ENCODE measurements at places on chromosomes 13 and 19.

- no peak for DNase-seq
These were observed 79.6 kb upstream of the DOCK9 start for GRCh38 chr13:99057310-99057975.

DNA sequence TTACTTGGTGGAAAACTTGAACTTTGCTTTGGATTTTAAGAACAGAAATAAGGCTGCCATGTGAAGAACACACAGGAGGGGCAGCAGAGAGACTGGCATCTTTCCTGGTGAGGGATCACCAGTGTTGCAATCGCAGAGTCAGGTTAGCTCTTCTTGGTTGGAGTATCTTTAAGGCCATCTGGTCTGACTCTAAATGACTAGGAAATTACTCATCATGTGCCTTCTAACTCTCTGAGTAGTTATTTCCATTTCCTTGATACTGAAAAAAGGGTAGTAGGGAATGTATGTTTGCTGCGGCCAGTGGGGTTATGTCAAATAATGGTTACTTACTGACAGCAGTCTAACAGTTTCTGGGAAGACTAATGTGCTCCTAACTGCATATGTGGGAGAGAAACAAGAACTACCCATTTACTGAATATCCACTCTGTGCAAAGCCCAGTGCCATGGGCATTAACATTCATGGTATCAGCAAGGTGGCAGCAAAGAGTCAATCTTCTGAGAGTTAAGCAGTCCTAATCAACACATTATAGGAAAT is 122.1 kb downstream of the COG6 start:
- DNase-seq, result no peak

GRCh38 chr13:86918682-86919081 is 752.5 kb upstream of the SLITRK5 start:
- DNase-seq, result no peak

GRCh38 chr19:54337858-54338230 is 1.1 kb downstream of the LILRA4 start:
- DNase-seq, result no peak

- no peak for DNase-seq
These were observed 23.8 kb downstream of the ZNF160 start for GRCh38 chr19:53079313-53079924.
